H9 (cell line): ENCODE measurements at places on chromosomes 3 and 15. TPM values are rescaled to one million over a fixed set of nuclear protein-coding genes. Genes with fewer than 3 reads are reported as not detected.

DNA sequence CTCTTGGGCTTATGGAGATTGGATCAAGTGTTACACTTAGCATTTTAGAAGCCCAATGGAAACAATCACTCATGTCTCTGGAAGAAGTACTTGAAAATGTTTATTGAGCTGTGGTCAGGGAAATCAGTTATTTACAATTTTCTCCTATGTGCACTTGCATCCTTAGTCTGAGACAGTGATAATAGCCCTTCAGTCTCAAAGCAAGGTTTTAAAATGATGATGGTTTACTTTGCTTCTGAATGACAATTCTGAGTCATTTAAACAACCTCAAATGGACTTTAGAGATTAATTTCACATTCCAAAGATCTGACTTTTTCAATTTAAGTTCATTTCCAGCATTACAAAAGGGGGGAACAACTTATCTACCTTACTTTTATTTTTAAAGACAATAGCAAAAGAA is 20.1 kb downstream of the TIPARP start:
- no peaks in the 10 kb centered on the region for H3K4me1 ChIP-seq
- H3K27ac ChIP-seq, result no peak overlapping the region
- H3K27me3 ChIP-seq, result no peaks in the 10 kb centered on the region
- no peak for DNase-seq
- peaks cover 29% of the 10 kb centered on the region for H3K36me3 ChIP-seq
- H3K4me3 ChIP-seq, result no peak overlapping the region

The ELL3 gene
- 6.4 and 7.2 TPM in 2 replicates for total RNA-seq

The CLDN18 gene
- total RNA-seq, result not detected in 2 replicates

- no peaks in the 10 kb centered on the region for H3K4me1 ChIP-seq
- H3K4me3 ChIP-seq, result no peak overlapping the region
- H3K36me3 ChIP-seq, result no peaks in the 10 kb centered on the region
- H3K27me3 ChIP-seq, result no peaks in the 10 kb centered on the region
- no peak overlapping the region for H3K27ac ChIP-seq
Measured at GRCh38 chr3:188814581-188814980, 357.2 kb upstream of the TPRG1 start.

DNA sequence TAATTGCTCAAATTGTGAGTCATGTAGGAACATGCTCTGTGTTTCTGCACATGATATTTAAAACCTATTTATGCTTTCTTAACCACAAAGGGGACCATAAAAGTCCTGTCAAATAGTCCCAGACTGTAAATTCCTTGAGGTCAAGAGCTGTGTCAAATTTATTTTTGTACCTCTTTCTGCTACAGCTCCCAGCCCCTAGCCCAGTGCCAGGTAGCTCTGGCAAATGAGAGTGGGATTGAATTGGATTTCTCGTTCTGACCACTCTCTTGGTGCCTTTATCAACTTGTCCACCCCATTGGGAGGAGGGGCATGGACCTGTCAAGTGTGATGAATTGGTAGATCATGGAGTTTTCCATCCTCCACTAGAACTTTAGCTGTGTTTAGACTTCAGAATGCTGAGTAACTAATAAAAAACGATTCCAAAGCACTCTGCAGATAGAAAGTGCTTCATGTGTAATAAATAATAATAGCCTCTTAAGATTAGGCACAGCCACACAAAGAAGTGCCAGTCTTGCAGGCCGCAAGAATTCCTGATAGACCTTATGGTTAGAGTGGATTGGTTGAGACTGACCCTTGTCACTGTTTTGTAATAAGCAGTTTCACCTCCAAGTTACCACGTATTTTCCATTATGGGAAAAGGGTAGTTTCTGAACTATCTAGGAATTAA is 120.4 kb downstream of the LPP start:
- no peak overlapping the region for H3K4me3 ChIP-seq
- peaks cover 10% of the 10 kb centered on the region for H3K4me1 ChIP-seq
- H3K36me3 ChIP-seq, result no peaks in the 10 kb centered on the region
- no peaks in the 10 kb centered on the region for H3K27me3 ChIP-seq
- DNase-seq, result no peak
